EL (cell line): ENCODE measurements at places on chromosomes 7 and 10.

DNA sequence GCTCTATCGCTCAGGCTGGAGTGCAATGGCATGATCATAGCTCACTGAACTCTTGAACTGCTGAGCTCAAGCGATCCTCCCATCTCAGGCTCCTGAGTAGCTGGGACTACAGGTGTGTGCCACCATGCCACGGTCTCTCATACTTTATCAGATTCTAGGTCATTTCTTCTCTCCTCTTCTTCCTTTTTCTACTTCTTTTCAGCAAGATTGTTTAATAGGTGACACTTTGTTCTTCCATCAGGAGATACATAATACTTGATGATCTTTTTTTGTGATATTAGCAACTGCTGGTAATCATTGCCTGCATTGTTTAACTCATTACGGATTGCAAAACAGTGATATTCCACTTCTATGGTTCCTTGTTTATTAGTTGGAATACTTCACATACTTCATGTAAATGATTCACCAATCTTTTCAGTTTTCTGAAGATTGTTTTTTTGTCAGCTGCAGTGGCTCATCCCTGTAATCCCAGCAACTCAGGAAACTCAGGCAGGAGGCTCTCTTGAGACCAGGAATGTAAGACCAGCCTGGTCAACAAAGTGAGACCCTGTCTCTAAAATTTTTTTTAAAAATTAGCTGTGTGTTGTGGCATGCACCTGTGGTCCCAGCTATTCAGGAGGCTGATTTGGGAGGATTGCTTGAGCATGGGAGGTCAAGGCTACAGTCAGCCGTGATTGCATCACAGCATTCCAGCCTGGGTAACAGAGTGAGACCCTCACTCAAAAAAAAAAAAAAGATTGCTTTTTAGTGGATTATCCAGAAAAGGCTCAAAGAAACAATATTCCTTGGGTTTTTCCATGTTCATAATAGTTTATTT, 36.2 kb upstream of the CHST3 start:
- DNase-seq: peak; percentile 65

DNA sequence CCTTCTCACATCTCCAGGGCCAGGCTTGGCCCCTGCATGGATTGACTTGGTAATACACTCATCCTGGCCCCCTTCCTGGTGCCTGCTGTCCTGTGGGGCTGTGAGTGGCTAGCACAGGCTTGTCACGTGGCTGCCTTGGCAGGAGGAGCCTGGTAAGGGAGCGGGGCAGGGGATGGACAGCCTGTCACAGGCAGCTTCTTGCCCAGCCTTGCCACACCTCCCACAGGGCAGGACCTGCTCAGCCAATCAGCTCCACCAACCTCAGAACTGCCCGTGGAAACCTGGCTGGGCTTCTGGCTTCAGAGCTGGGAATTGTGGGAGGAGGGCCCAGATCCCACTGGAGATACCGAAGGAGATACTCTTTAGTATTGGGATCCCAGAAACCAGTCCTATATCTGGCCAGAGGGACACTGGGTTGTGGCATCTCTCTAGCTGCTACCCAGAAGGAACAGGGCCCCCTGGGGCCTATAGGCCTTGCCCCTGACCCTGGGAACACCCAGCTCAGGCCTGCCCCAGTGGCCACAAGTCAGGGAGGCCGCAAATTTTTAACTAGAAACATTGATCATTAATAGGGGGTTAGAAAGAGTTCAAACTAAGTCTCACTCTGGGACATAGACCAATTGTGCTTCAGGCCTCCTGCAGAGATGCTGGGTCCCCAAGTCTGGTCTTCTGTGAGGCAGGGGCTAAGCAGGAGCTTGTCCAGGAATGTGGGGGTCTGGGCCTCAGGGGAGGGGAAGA, at the start of gene HOGA1:
Gene HOGA1, plus strand, starts transcription at position 330 of the 738 bp plus-strand sequence. Its CDS starts 315 bp downstream, at position 645.
- DNase-seq: peak; percentile 55

DNA sequence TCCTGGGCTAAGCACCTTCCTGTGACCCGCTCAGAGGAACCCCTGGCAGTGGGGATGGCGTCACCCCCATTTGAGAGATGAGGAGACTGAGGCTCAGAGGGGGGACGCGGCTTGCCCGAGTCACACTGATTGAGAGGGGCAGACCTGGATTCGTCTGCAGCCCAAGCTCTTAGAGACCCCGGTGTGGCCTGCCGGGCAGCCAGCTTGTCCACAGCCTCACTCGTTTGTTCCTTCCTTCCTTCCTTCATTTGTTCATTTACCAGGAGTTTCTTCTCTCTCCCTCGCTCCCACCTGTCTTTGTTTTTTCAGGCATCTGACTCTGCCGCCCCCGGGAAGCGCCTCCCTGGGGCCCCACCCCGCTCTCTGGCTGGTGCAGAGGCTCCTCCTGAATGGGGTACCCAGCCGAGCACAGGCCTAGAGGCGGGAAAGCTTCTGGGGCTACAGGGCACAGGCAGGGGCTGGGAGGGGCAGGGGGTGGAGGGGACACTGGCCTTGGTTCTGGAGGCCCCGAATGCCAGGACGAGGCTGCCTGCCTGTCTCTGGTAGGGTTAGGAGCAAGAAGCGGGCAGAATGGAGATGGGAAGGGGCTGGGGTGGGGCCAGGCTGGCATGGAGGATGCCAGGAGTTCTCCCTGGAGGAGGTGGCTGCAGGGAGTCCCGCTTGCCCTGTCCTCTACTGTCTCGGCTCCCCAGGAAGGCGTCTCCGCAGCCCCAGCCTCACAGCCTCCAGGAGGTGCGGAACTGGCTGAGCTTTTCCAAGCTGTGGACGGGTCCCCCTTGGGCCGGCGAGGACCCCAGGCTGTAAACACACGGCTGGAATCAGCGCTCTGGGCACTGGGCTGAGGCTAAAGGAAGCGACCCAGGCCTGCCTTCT, 91.6 kb downstream of the UNCX start:
- no peak for DNase-seq

- no peak for DNase-seq
Measured at GRCh38 chr10:60372436-60372835, 17.2 kb downstream of the ANK3 start.

- no peak for DNase-seq
Measured at GRCh38 chr7:29309041-29309854, 114.7 kb downstream of the CHN2 start.

GRCh38 chr10:113397047-113397446, 155.8 kb upstream of the HABP2 start:
- no peak for DNase-seq

DNA sequence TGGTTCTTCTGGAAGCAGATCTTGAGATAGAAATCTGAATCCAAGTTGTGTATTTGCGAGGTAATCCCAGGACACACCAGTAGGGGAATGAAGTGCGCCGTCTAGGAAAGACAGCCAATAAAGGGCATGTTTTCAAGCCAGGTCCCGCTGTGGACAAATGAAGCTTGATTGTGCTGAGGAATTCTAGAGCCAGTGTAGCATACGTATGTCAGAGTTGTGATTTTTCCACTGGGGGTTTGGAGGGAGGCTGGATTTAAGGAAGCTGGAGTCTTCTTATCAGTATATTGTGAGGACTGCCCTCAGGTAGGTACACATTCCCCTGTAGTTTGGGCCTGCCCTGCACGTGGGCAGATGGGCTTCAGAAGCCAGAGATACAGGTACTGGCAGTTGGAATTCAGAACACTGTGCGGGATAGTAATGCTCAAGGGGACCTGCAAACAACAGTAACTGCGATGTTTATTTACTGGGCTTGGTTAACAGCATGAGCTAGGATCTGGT, 50.9 kb downstream of the GALNT11 start:
- DNase-seq: peak; percentile 6

GRCh38 chr10:19964625-19965024, 148.4 kb downstream of the PLXDC2 start:
- no peak for DNase-seq

GRCh38 chr7:64581926-64582894, 19.3 kb upstream of the ZNF680 start:
- no peak for DNase-seq

DNA sequence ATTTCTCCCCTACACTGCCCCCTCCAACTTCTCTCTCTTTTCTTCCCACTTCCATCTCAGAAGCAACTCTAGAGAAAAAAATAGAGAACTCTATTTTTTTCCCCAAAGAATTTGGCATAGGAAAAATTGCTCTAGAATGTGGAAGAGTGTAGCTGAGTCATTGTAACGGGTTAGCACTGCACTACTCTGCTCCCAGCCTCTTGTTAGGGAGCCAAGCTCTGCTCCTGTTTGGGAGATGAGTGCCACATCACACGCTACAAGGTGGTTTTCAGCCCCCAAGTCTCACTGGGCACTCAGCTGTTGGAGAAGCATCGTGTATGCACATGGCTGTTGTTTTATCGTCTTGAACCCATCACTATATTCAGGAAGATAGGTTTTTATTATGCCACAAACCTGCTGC, 136.4 kb downstream of the BMPER start:
- peak; percentile 51 for DNase-seq

GRCh38 chr7:70512761-70513160, 619.2 kb upstream of the GALNT17 start:
- no peak for DNase-seq

GRCh38 chr10:17368708-17369272, 85.6 kb downstream of the ST8SIA6 start:
- DNase-seq: no peak

DNA sequence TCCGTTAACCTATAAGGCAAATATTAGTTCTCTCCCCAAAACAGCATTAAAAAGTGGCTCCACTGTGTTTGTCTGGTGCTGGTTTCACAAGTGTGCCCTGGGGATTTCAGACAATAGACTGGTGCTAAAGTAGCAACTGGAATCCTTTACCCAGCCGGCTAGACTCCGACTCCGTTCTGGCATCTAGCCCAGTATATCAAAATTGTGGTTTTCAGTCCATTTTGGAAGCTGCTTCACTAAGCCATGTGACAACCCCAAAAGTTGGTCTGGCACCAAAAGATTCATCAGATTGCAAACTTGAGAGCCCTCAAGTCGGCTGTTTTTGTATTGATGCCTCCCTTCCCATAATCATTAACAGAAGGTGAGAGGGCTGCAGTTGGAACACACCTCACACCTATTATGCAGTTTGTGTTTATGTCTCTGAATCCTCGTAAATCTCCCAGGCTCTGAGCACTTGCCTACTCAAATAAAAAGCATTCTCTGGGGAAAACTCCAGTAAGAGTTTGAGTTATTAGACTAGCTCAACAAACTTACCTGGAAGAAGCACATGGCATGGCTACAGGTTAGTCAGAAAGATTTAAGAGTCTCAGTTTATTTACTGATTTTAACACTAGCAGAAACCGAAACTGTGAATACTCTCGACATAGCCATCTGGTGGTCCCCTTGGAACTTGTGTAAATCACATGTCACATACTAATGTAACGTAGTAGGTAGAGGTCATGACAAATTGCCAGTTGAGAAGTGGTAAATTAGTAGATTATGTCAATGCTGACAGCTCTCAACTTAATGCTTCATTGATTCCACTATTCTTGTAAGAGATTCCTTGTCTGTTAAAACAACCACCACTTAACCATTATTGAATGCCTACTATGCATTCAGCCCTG, 14.8 kb upstream of the WNT16 start:
- DNase-seq: no peak

- no peak for DNase-seq
Measured at GRCh38 chr10:71250405-71250804, 38.0 kb downstream of the UNC5B start.

- no peak for DNase-seq
Measured at GRCh38 chr10:69494626-69495558, 43.6 kb downstream of the TSPAN15 start.

- DNase-seq: no peak
Measured at GRCh38 chr10:60459701-60460457, 70.2 kb upstream of the ANK3 start.

- no peak for DNase-seq
Measured at GRCh38 chr10:54133203-54133602, 667.8 kb downstream of the PCDH15 start.

DNA sequence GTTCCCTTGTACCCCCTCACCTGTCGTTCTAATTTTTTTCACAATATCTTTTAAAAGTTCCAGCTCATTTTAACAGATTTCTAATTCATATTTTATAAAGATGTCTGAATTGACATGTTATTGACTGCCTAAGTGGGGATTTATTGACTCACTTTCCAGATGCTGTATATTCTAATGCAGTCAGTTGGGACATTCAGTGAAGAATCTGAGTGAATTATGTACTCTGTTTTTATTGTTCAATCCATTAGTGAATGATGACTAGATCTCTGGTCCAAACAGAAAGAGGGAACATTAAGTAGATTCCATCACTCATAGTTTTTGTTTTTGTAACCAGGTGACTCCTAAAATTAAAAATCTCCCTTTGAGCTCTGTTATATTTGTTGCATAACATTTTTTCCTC, 54.3 kb downstream of the LOXL4 start:
- no peak for DNase-seq

- DNase-seq: no peak
Measured at GRCh38 chr10:128420623-128421022, 294.4 kb upstream of the MKI67 start.

- DNase-seq: no peak
Measured at GRCh38 chr7:71414490-71414889, 282.5 kb downstream of the GALNT17 start.

DNA sequence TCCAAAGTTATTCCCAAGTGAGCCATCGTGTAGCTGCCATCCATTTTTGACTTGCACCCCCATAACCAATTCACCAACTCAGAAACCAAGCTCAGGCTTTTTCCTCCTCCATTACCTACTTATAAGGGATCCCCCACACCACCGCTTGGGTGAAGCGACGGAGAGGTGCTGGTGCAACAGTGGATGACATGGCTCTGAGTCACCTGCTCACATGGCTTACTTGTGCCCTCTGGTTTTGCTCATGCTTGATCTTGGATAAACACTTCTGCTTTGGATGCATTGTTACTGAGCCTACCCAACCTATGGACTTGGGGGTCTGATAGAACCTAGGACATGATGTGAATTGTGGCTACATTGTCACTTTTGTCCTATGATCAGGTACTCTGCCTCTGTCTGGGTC, 12.0 kb upstream of the AKR1B1 start:
- peak; percentile 71 for DNase-seq

DNA sequence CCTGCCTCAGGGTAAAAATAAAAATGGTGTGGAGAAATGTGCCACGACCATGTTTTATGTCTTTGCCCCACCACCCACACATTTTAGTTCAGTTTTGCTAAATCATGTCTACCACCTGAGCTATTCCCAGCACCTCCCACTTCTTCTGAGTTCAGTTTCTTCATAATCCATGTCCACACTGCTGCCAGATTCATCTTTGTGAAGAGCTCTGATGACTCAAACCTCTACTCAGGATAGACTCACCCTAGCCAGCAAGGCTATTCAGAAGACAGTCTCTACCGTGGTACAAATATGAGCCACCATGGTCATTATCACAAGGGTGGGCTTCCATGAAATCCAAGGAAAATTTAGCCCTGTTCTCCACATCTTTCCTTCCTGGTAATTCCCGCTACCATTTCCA, 231.1 kb upstream of the PRKCQ start:
- DNase-seq: no peak

- DNase-seq: no peak
Measured at GRCh38 chr10:47244560-47245500, 55.2 kb upstream of the GDF10 start.

GRCh38 chr7:95996174-95996573, 223.8 kb downstream of the DYNC1I1 start:
- no peak for DNase-seq

DNA sequence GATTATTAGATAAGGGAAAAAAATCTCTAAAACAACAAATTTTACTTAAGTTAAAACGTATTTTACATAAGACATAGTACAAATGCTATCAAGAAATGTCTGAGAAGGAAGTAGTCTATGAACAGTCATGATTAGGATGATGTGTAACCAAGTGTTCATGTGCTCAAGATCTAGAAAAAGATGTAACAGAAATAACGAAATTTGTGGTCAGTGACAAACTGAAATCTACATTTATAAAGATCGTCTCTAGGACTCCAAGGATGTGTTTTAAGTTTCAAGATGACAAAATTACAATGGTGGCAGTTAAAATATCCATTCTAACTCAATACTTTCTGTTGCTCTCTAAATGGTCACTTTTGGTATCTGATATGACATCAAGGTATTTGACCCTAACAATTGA, 17.2 kb downstream of the PPP3CB start:
- no peak for DNase-seq
